ENCODE measurements at places on chromosomes 11 and 22.

DNA sequence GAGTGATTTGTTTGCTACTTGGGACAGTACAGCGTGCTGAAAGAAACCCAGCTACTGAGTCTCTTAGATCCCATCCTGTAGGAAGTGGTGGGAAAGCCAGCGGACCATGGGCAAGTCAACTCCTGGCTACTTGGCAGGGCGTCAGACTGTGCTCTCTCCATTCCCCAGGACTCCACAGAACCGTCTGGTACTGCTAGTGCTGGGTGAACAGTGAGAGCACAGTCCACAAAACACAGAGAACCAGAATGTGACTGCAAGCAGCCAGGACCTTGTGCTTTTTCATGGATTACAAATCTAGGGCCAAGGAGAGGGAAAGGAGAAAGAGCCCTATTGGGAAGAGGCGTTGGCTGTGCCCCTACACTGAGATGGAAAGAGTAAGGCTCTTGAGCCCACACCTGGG is 10.2 kb downstream of the BID start:
- no peak for DNase-seq

- peak; percentile 74 for DNase-seq
These were observed 8.7 kb downstream of the PRR5 start for GRCh38 chr22:44710474-44711240.

- no peak for DNase-seq
These were observed 60.5 kb upstream of the KCNQ1OT1 start for GRCh38 chr11:2760196-2760871.

GRCh38 chr22:45830531-45831245 is 146.3 kb downstream of the WNT7B start:
- no peak for DNase-seq

GRCh38 chr11:130581646-130582045 is 133.2 kb downstream of the ADAMTS15 start:
- no peak for DNase-seq

- no peak for DNase-seq
These were observed 17.0 kb downstream of the DIXDC1 start for GRCh38 chr11:111954154-111954553.

- DNase-seq, result no peak
These were observed 30.4 kb downstream of the LDHAL6A start for GRCh38 chr11:18485913-18486528.

DNA sequence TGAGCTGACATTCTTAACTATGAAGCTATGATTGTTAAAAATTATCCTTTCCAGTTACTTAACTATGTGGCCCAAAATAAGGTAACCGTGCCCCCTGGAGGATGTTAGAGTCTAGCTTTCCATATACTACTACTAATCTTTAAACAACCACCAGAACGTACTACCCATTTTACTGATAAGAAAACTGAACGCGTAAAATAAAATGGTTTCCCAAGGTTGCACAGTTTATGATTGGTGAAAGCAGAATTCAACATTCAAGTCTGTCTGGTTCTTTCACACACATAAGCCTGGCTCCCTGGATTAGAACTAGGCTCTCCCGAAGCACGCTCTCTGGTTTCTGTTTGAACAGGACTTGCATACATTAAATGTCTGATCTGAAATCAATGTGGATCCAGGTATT is 437.8 kb upstream of the CCDC90B start:
- peak; percentile 3 for DNase-seq

DNA sequence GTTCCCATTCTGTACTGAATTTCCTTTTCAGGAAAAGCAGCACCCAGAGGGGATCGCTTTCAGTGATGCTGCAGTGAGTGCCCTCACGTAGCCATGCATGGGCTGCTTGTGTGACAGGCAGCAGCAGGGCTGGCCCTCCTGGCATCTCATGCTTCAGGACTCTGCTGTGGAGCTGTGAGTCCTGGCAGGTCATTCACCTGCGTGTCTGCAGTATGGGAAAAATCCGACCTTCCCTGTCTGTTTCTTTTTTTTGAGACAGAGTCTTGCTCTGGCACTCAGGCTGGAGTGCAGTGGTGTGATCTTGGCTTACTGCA is 13.4 kb downstream of the GLB1L2 start:
- no peak for DNase-seq

DNA sequence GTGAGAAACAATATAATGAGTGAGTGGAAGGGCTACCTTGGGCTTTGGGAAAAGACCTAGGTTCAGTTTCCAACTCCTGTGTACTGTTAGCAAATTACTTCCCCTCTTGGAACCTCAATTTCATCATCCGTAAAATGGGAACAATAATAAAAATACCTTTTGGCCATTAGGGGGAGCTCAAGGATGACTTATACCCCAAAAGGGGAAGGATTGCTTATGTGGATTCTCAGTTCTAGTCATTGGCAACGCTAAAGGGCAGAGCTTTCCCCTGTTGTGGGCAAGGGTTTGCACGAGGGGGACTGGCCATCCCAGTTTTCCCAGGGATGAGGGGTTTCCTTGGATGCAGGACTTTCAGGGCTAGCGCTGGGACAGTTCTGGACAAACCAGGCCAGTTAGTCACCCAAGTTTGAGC is 3.1 kb upstream of the COMMD9 start:
- DNase-seq, result peak; percentile 10
